ENCODE measurements at places on chromosomes 6 and 20. TPM values are rescaled to one million over a fixed set of nuclear protein-coding genes. Genes with fewer than 3 reads are reported as not detected.

TFAP2D gene
- total RNA-seq, result not detected

- no peak for DNase-seq
Observed at GRCh38 chr6:65671922-65672321, 35.1 kb downstream of the EYS start.

DNA sequence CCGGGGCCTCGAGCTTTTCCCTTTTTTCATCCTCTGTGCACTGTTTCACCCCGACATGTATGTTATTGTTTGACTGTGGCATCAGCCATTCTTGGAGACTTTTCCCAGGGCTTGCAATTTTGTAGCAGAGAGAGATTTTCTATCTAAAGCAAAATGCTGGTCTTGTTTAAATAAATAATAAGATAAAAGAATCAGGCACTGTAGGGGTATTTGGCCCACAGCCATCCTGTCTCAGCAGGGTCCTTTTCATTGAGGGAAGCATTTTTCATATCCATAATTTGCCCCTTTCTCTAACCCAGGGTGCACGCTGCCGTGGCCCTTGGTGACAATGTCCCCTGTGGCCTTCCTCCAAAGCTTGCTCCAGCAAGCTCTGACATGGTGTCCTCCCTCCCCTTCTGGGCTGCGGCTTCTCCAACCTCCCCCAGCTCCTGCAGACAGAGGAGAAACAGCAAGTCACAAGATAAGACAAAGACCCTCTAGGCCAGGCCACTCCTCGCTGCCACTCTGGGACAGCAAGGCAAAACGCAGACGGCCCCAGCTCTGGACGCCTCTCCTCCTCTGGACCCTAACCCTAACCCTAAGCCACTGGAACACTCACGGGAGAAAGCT lies 117.6 kb downstream of the MYLK4 start:
- no peak for DNase-seq

DNA sequence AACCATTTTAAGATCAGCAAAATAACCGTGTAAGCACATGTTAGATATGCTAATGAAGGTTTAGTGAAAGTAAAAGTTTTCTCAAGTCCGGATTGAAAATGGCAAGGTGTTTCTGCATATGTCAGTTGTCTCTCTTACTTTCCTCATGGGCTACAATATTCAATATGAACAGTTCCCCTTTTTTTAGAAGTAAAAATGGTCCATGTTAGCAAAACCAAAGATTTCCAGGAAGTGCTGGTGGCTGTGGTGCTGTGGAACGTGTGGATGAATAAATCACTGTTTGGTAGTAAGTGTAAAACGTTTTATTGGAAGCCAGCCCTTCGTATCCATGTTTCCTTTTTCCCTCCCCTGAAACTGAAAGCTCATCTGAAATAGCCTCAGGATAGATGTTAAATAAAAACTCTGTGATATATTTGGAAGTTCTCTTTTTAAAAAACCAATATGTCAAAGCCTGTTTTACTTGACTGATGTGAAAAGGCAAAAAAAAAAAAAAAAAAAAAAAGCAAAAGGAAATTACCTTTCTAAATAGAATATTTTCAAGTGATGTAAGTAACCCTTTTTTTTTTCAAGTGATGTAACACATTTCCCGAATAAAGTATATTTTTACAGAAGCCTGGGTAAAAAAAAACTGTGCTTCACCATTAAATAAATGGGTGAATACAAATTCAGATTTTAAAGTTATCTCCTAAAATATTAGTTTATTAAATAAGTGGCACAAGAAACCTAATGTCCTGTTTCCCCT lies 41.9 kb downstream of the PLEKHG1 start:
- no peak for DNase-seq

Measured in progenitor cell of endocrine pancreas (in vitro differentiated cells).